Activated T-cell treated with anti-CD3 and anti-CD28 coated beads, Interleukin-2, amount 50 U/mL, for 24 hours (primary cell): ENCODE measurements at places on chromosomes 5 and 9.
A peak's percentile ranks its signal among the peaks of the same experiment; 100 is the strongest.

GRCh38 chr9:35935755-35936509 is 22.0 kb downstream of the OR2S2 start:
- no peak overlapping the region for H3K4me3 ChIP-seq
- no peaks in the 10 kb centered on the region for H3K27me3 ChIP-seq
- peaks cover 51% of the 10 kb centered on the region for H3K4me1 ChIP-seq
- no peak for DNase-seq
- no peak overlapping the region for H3K27ac ChIP-seq

DNA sequence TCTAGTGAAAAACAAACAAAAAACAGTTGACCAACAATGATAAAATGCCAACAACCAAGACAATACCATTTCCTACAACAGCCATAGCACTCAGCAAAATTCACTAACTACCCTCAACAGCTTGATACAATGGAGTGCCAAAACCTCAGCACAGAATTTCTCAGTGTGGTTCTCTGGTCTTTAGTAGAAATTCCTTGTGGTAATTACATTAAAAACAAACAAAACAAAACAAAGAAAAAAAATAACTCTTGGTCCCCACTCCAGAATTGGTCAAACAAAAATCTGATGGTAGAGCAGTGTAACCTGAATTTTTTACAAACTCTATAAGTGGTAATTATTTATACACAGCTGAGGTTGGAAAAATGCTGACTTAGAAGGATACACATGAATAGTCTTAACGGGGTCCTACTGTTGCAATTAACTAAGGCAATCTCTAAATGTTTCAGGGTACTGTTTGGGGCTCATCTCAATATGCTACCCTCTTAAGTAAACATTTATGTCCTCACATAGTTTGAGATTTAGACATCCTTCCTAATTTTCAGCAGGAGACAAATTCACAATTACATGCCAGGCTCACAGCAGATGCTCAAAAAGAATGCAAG is 13.8 kb downstream of the CSNK1A1 start:
- no peak overlapping the region for H3K4me3 ChIP-seq
- peak overlapping the region; percentile 77 for H3K27ac ChIP-seq
- H3K36me3 ChIP-seq = peaks cover 81% of the 10 kb centered on the region
- DNase-seq = no peak
- peaks cover 69% of the 10 kb centered on the region for H3K4me1 ChIP-seq

GRCh38 chr5:1508659-1509290 is 15.0 kb downstream of the LPCAT1 start:
- DNase-seq = peak; percentile 20
- H3K4me1 ChIP-seq = peaks cover 35% of the 10 kb centered on the region
- H3K36me3 ChIP-seq = peaks cover 55% of the 10 kb centered on the region
- no peak overlapping the region for H3K4me3 ChIP-seq
- no peaks in the 10 kb centered on the region for H3K27me3 ChIP-seq

- H3K4me1 ChIP-seq = peaks cover 11% of the 10 kb centered on the region
- no peak overlapping the region for H3K4me3 ChIP-seq
Measured at GRCh38 chr5:123610665-123611405, 98.9 kb downstream of the CSNK1G3 start.

GRCh38 chr9:88972401-88972800 is 18.9 kb upstream of the S1PR3 start:
- no peak overlapping the region for H3K4me3 ChIP-seq
- peaks cover 5% of the 10 kb centered on the region for H3K4me1 ChIP-seq
- peaks cover 11% of the 10 kb centered on the region for H3K27me3 ChIP-seq
- no peak overlapping the region for H3K27ac ChIP-seq

DNA sequence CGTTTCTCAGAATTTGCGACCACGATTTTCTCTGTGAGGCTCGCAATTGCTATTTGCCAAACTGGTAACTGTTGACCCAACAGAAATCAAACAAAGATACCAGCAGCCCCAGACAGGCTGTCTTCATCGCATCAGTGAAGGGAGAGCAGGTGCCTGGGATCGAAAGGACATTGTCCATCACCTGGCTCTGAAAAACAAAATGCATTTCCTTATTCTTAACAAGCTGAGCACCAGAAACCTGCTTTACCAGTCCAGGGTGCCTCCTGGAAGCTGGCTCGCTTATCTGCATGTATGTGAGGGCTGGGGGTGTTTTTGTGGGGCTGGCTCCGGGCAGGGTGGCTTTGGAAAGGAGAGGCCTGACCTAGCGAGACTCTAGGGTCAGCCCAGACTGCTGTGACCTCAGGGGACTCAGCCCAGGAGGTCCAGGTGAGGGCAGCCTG is 24.7 kb downstream of the WWC1 start:
- H3K27me3 ChIP-seq = no peaks in the 10 kb centered on the region
- no peaks in the 10 kb centered on the region for H3K4me1 ChIP-seq
- no peak overlapping the region for H3K4me3 ChIP-seq
- no peaks in the 10 kb centered on the region for H3K36me3 ChIP-seq
- no peak for DNase-seq
- H3K27ac ChIP-seq = no peak overlapping the region

- H3K27me3 ChIP-seq = no peaks in the 10 kb centered on the region
- H3K27ac ChIP-seq = peak overlapping the region; percentile 63
- H3K4me3 ChIP-seq = no peak overlapping the region
- H3K36me3 ChIP-seq = peaks cover 9% of the 10 kb centered on the region
- peaks cover 40% of the 10 kb centered on the region for H3K4me1 ChIP-seq
Measured at GRCh38 chr5:139637438-139638089, 10.6 kb upstream of the CXXC5 start.

GRCh38 chr5:160847526-160848085 is 4.4 kb downstream of the ATP10B start:
- no peak overlapping the region for H3K27ac ChIP-seq
- H3K36me3 ChIP-seq = no peaks in the 10 kb centered on the region
- DNase-seq = no peak
- H3K27me3 ChIP-seq = peaks cover 3% of the 10 kb centered on the region
- no peaks in the 10 kb centered on the region for H3K4me1 ChIP-seq
